Chondrocyte (in vitro differentiated cells): ENCODE measurements at places on chromosomes 16 and 17.

DNA sequence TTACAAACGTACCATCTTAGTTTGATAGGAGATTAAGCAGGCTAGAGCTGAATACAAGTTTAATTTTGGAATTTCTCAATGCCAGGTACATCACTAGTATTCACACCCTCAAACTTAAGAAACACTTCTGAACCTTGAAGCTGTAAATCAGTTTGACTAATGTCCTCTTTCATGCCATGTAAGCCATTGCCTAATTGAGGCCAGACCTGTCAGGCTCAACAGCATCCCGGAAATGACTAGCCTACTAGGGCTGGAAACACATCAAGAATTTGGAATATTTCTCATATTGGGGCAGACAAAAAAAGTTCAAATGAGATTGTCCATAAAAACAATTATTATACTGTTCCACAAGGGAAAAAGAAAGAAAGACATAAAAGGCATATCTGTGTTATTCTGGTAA lies 1.7 kb downstream of the USP32 start:
- DNase-seq: no peak

GRCh38 chr16:51140112-51140511 lies 11.0 kb downstream of the SALL1 start:
- no peak for DNase-seq

GRCh38 chr16:86740906-86741799 lies 162.8 kb downstream of the FOXL1 start:
- DNase-seq: no peak

DNA sequence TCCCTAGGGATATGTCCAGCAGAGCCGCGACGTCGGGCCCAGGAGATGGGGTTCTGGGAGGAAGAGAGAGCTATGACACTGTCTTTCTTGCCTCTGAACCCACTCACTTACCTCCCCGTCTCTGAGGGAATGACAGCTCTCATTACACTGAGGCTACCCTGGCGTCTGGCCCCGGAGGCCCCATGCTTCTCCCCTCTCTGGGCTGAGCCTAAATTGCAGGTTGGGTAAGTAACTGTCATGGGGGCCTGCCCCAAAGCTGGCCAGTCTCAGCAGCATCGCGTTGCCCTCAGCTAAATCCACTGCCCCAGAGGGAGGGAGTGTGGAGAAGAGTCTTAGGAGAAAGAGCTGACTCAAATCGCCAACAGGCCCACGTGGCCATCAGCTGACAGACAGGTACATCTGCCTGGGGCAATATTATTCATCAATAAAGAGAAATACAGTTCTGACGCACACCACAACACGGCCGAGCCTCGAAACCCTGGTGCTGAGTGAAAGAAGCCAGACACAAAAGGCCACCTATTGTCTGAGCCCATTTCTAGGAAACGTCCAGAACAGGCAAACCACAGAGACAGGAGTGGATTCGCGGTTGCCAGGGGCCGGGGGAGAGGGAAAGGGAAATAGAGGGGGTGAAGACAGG lies 156.4 kb downstream of the C16orf95 start:
- DNase-seq: no peak

- no peak for DNase-seq
These were observed 71.7 kb downstream of the ARHGAP17 start for GRCh38 chr16:24943471-24943870.

DNA sequence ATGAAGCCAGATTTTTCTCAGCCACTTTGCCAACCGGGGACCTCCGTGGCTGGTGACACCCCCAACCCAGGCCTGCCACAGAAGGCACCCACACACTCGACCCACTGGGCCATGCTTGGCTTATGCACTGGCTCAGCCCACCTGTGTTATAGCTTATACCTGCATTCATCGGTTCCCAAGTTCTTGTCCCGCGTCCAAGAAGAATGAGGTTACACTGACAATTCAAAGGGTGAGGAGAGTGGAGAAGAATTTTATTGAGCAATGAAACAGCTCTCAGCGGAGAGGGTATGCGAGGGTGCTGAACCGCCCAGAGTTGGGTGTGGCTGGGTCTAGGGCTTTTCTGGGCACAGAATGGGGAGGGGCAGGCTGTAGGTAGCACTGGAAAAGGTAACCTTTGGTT lies 22.2 kb upstream of the CDH15 start:
- peak; percentile 41 for DNase-seq

GRCh38 chr17:10126616-10127501 lies 71.5 kb downstream of the GAS7 start:
- no peak for DNase-seq

DNA sequence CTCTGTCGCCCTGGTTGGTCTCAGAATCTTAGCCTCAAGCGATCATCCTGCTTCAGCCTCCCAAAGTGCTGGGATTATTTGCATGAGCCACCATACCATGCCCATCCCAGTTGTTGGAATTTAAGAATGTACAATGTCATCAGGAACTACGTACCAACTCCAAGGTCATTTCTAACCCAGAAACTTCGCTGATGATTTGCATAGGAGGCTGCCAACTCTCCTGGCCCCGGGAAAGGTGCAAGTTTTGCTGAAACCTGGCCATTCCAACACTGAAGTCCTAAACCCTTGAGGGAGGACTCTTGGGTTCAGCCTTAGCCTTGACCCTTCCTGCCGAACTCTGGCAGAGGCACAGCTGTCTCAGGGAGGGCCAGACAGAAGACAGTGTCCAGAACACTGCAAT lies 2.9 kb upstream of the KIFC3 start:
- no peak for DNase-seq

DNA sequence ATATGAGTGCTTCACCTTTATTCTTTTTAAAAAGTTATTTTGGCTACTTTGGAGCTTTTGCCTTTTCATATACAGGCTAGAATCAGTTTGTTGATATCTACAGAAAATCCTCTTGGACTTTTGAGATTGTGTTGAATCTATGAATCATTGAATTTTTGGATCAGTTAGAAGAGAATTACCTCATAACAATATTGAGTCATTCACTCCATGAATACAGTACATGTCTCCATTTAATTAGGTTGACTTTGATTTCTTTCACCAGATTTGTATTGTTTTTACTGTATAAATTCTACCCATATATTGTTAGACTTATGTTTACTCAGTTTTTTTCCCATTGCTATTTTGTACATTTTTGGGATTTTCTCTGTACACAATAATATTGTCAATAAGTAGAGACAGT lies 54.4 kb downstream of the TAOK1 start:
- no peak for DNase-seq
